ENCODE measurements at places on chromosomes 5 and 9.

- no peak overlapping the region for H3K4me3 ChIP-seq
- H3K36me3 ChIP-seq: no peaks in the 10 kb centered on the region
- no peak for DNase-seq
- H3K27ac ChIP-seq: no peak overlapping the region
- no peaks in the 10 kb centered on the region for H3K4me1 ChIP-seq
Measured at GRCh38 chr9:119284587-119285337, 84.5 kb downstream of the BRINP1 start.

- no peaks in the 10 kb centered on the region for H3K27me3 ChIP-seq
- no peaks in the 10 kb centered on the region for H3K36me3 ChIP-seq
- no peak overlapping the region for H3K27ac ChIP-seq
Measured at GRCh38 chr5:101364469-101364868, 461.4 kb upstream of the ST8SIA4 start.

- DNase-seq: no peak
- H3K36me3 ChIP-seq: no peaks in the 10 kb centered on the region
- no peaks in the 10 kb centered on the region for H3K27me3 ChIP-seq
Measured at GRCh38 chr9:114988962-114989599, 58.7 kb upstream of the TNFSF8 start.

GRCh38 chr9:122777052-122777451, 11.7 kb upstream of the OR5C1 start:
- H3K27me3 ChIP-seq: peaks cover 6% of the 10 kb centered on the region
- no peak overlapping the region for H3K4me3 ChIP-seq
- DNase-seq: no peak
- no peaks in the 10 kb centered on the region for H3K4me1 ChIP-seq
- H3K27ac ChIP-seq: no peak overlapping the region
